Vagina (tissue), 2 donors: ENCODE measurements at places on chromosomes 3 and 15. TPM values are rescaled to one million over a fixed set of nuclear protein-coding genes. Genes with fewer than 3 reads are reported as not detected.

Gene LTK
- total RNA-seq: 1.5 TPM

Gene WDR93
- not detected for total RNA-seq

Gene PLA2G4E
- 8.8 TPM for total RNA-seq

Gene GPR160
- total RNA-seq: 1.2 TPM

Gene AADACL2
- 0.49 TPM for total RNA-seq

Gene UPK1B
- total RNA-seq: not detected

Gene CTXN2
- total RNA-seq: not detected

Gene CDHR4
- not detected for total RNA-seq
